Stimulated activated CD4-positive, alpha-beta T cell treated with anti-CD3 and anti-CD28 coated beads, Interleukin-15, amount 100 ng/mL, for 1 hour (primary cell): ENCODE measurements at places on chromosomes 4 and X.

GRCh38 chr4:5114950-5115349 is 63.7 kb downstream of the STK32B start:
- DNase-seq, result no peak

GRCh38 chrX:97401154-97401553 is 517.4 kb downstream of the RPA4 start:
- no peak for DNase-seq

DNA sequence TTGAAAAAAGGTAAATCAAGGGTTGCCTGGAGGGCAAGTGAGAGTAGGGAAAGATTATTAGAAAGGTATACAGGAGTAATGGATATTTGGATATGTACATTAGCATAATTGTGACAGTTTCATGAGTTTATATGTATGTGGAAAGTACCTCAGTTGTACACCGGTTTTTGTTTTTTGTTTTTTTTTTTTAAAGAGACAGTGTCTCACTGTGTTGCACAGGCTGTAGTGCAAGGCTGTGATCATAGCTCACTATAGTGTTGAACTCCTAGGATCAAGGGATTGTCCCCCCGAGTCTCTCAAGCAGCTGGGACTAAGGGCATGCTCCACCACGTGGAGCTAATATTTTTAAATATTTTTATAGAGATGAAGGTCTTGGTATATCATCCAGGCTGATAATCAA is 15.3 kb upstream of the HPGD start:
- DNase-seq, result no peak

DNA sequence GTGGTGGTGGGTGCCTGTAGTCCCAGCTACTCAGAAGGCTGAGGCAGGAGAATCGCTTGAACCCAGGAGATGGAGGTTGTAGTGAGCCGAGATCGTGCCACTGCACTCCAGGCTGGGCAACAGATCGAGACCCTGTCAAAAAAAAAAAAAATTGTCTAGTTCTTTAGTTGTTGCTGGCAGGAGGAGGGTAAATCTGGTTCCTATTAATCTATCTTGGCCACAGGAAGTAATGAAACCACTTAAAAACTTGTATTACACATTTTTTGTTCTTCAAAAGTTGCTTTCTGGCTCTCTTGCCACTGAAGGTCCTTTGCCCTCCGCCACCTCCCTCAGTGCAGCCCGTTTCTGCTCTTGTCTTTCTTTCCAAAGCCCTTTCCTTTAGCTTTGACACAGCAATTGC is 102.9 kb upstream of the ARSJ start:
- no peak for DNase-seq

DNA sequence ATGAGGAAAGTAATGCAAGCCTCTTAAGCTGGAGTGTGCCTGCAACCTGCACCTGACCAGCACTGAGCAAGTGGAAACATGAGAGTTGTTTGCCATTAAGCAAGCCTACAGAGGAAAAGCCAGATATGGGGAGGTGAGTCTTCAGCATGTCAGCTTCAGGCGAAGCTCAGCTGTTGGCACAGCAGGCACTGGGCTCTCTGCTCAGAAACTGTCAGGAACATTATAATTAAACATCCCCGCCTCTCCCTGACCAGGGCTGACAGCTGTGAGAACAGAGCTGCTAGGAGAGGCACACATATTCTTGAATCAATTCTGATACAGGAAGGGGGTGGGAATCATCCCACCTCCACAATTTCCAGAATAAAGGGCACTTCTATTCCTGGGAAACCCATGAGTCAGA is 19.0 kb upstream of the DCX start:
- DNase-seq, result no peak

GRCh38 chr4:3250956-3251690 is 2.2 kb downstream of the MSANTD1 start:
- no peak for DNase-seq

DNA sequence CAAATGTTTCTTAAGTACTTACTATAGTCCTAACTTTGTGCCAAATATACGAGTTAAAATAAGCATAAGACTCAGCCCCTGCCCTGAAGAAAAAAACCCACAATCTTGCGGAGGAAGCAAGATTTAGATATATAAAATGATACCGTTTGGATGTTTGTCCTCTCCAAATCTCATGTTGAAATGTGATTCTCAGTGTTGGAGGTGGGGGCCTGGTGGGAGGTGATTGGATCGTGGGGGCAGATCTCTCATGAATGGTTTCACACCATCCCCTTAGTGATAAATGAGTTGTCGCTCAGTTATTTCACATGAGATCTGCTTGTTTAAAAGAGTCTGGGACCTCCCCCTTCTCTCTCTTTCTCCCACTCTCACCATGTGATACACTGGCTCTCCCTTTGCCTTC is 28.7 kb downstream of the EFHC2 start:
- DNase-seq, result no peak

- DNase-seq, result no peak
Observed at GRCh38 chr4:123443401-123444289, 47.0 kb downstream of the SPRY1 start.

DNA sequence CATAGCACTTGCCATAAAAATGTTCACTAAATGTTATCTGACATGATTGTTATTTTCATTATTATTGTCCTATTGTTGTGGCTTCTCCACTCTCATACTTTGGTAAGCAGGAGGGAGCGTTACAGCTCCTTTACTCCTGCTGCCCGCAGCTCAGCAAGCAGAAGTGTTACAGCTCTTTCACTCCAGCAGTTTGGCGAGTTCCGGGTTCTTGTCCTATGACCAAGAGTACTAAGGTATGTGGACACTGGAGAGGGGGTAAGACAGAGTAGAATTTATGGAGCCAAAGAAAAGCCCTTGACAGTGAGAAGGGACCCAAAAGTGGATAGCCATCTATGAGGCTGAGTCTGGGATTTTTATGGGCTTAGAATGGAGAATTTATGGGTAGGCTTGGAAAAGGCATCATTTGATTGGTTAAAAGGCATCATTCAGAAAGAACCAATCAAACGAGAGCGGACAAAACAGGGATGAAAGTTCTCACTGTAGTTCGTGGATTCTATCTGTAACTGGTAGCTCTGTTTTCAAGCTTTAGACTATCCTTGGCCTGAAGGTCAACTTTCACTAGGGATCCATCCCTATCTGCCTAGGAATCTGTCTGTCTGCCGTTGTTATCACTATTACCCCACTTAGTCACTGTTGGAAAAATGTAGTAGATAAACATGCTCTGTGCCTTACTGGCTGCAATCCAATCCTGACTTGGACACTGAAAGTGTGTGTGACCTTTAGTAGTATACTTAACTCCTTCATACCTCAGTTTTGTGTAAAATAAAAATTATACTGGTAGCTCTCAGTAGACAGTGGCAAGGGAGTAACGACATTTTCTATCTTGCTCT is 545.6 kb upstream of the LCORL start:
- DNase-seq, result no peak

DNA sequence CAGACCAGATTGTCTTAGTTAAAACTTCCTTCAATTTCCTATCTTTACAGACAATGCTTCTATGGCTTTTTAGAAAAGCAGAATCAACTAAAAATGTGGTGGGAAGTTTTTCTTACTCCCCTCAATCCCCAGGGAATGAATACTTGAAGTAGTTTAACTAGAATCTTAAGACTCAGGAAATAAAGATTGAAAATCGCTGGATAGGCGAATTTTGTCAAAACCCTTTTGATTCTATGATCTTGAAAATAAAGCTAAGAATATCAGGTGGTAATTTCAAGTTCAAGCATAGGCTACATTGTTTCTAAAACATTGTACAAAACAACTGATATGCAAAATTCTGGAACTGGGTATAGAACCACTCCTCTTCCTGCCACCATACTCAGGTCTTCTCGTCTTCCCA is 276.5 kb upstream of the GK2 start:
- DNase-seq, result no peak

GRCh38 chr4:135739354-135739753 is 1537.8 kb upstream of the PABPC4L start:
- DNase-seq, result no peak

GRCh38 chr4:23819041-23819511 is 70.8 kb downstream of the PPARGC1A start:
- DNase-seq, result no peak

- no peak for DNase-seq
Observed at GRCh38 chr4:14679906-14680305, 322.4 kb upstream of the CPEB2 start.

DNA sequence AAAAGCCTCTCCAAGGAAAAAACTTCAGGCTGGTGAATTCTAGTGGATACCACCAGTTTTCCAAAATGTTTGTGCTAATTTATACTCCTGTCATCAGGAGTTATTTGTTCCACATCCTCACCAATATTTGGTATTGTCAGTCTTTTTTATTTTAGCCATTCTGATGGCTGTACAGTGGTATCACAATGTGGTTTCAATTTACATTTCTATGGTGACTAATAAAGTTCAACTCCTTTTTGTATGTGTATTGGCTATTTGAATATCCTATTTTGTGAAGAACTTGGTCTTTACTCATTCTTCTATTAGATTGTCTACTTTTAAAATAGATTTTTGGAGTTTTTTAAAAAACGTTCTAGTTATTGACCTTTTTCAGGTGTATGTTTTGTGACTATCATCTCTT is 33.0 kb upstream of the FRAS1 start:
- no peak for DNase-seq

DNA sequence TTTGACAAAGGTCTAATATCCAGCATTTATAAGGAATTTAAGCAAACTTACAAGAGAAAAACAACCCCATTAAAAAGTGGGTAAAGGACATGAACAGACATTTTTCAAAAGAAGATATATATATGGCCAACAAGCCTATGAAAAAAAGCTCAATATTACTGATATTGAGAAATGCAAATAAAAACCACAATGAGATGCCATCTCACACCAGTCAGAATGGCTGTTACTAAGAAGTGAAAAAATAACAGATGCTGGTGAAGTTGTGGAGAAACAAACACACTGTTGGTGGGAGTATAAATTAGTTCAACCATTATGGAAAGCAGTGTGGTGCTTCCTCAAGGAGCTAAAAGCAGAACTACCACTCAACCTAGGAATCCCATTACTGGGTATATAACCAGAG is 91.6 kb upstream of the EFHC2 start:
- no peak for DNase-seq

DNA sequence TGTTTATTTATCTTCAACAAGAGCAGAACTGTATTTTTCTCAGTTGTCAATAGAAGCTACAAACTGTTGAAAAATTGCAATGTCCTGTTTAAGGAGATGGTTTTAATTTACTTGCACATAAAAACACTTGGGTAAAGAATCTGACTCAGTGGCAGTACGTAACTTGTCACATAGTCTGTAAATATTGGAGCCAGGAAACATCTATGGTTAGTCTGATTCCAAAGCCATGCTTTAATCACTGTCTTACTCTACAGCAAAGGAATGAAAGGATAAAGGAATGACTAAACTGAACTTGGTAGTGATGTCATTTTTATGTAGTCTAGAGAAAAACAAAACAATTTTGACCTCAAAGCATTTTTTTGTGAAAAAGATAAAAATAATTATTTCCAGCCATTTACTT is 537.2 kb downstream of the STIM2 start:
- no peak for DNase-seq

GRCh38 chr4:102153391-102153790 is 191.9 kb downstream of the SLC39A8 start:
- no peak for DNase-seq

- DNase-seq, result no peak
Observed at GRCh38 chrX:132369617-132370326, 119.1 kb downstream of the MBNL3 start.

- no peak for DNase-seq
Observed at GRCh38 chr4:27524224-27524623, 663.6 kb downstream of the STIM2 start.

GRCh38 chrX:11100281-11101035 is 10.7 kb upstream of the HCCS start:
- no peak for DNase-seq

DNA sequence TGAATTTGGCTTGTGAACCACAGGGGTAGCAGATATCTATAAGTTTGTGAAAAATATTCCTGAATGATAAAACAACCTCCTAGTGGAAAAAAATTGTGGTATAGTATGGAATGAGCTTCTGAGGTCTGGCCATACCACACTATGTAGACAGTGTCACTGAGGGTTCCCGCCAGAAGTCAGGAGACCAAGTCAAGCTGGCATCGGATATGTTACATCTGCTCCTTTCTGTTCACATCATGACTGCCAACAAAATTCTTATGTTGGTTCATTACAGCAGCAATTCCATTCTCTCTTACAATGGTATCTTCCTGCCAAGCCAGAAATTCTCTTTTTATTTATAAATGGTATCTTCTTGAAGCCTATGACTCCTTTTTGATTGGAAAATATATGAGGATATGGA is 273.0 kb downstream of the PPP3CA start:
- no peak for DNase-seq

DNA sequence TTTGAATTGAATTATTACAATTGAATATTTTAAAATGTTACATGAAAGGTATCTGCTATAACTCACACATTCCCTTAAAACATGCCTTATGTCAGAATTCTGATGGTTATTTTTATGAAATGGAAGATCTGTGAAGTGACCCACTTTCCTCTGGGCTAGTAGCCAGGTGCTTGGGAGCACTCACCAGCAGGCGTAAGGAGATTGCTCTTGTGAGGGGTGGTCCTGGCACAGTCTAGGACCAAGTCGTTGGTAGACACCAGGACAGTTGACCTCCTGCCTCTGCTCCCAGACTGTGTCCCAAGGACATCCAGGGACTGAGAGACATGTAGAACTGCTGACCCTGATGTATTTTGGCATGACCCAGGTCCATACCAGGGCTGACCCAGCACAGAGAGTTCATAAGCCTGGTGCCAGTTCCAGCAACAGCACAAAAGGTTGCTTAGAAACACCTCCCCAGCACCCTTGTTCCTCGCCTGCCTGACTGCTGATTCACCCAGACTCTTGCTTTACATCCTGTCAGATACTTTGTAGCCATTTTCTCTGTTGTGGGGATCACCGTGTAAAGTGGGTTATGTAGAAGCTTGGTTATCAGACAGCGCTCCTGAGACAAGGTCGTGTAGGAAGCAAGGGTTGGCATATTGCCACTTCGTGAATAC is 48.5 kb downstream of the NELFA start:
- no peak for DNase-seq

- no peak for DNase-seq
Observed at GRCh38 chr4:157080605-157081004, 4.7 kb downstream of the GLRB start.

- DNase-seq, result no peak
Observed at GRCh38 chr4:59818656-59819055, 1381.5 kb upstream of the ADGRL3 start.

DNA sequence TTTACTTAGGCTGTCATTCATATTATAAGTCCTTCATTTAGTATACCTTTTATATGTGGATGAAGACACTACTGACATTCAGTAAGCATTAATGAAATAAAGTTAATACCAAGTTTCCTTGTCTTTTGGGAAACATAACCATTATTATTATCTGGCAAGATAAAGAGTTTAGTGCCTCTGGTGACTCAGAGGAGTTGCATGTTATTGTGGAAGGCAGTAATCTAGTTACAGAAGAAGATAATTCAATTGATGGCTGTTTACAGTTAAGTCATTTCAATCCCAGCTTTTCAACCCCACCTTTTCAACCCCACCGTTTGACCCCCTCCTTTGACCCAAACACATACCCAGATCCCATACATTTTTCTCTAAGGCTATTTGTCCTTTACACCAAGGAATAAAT is 143.8 kb downstream of the FANCB start:
- no peak for DNase-seq

GRCh38 chr4:107518076-107518475 is 202.0 kb downstream of the PAPSS1 start:
- no peak for DNase-seq

GRCh38 chr4:81722290-81722851 is 250.7 kb upstream of the RASGEF1B start:
- DNase-seq, result no peak
